ENCODE measurements at places on chromosomes 12 and 14.
A peak's percentile ranks its signal among the peaks of the same experiment; 100 is the strongest.

DNA sequence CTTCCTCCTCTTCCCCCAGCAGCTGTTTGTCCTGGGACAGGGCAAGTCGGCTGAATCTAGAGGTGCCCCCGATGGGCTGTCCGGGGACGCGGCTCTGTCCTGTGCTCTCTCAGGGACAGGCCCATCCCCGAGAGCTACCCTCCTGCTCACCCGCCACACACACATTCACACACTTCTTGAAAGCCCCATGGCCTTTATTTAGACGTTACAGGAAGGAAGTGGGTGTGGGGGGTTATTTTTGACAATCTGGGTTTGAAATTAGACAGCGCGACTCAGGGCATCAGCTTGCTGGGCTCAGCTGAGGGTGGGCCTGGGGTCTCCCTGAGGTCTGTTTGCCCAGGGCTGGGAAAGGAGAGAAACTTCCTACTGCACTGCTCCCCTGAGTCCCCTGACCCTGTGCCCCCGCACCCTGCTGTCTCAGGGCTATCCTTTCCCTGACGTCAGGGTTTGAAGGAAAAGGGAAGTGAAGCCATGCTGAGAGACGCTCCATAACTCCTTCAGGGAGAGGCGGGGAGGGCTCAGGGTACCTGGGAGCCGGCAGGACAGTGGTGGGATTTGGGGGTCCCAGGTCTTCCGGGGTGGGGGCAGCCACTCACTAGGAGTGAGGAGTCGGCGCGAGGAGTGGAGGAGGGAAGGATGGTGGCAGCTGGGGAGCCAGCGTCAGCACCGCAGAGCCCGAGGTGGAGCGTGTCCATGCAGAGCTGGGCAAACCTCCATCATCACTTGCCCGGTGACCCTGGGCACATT lies 8.1 kb downstream of the PTPN6 start:
- peak; percentile 70 for DNase-seq

DNA sequence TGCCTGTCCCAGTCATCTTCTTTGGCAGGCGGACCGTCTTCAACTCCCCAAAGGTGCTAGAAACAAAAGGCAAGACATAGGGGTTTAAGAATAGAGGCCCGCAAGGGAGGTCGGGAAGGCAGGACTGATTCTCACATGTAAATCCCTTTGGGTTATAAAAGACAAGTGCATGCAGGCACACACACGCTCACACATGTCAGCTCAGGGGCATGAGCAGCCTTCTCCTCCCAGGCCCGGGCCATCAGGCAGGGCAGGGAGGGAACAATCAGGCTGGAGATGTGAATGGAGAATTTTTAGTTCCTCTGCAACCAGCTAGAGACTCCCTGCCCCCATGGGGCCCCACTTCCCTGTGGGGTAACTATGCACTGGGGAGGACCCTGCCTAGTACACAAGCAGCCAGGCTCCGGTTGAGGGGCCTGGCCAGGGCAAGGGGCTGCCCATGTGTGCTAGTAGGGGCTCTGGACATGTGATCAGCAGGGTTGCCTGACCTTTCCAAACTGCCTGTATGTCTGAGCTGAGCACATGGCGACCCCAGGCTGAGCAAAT lies 107.2 kb downstream of the RBM19 start:
- DNase-seq: no peak

DNA sequence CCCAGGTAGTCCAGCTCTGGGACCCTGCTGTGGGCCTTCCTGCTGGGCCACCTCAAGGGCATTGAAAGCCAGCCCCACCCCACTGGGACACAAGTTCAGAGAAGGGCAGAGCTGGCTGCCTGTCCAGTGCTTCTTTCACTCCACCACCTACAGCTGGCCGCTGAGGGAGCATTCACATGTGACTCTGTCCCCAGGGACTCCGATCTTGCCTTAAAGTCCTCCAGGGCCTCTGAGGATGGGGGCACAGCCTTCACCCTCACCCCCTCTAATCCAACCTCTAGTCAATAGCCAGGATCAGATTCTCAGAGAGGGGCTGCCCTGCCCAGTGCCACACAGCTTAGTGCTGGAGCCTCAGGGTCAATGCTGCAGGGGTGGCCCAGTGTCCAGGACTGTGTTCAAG lies 5.0 kb upstream of the CYP46A1 start:
- no peak for DNase-seq

DNA sequence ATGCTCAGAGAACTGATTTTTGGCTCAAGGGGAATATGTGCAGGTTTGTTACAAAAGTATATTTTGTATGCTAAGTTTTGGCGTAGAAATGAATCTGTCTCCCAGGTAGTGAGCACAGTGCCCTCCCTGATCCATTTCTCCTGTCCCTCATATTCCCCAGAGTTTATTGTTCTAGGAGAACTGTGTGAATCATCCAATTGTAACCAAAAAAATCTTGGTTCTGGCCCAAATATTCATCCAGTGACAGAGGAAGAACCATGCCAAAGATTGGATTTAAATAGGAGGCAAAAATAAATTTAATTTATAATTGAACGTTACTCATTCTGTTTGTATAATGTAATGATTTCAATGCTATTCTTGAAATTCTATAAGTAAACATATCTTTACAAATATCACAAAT lies 4.8 kb downstream of the CATSPERB start:
- no peak for DNase-seq

- no peak for DNase-seq
These were observed 71.1 kb upstream of the SAV1 start for GRCh38 chr14:50739186-50739585.

- DNase-seq: no peak
These were observed 281.6 kb upstream of the NPAS3 start for GRCh38 chr14:32657081-32657480.

DNA sequence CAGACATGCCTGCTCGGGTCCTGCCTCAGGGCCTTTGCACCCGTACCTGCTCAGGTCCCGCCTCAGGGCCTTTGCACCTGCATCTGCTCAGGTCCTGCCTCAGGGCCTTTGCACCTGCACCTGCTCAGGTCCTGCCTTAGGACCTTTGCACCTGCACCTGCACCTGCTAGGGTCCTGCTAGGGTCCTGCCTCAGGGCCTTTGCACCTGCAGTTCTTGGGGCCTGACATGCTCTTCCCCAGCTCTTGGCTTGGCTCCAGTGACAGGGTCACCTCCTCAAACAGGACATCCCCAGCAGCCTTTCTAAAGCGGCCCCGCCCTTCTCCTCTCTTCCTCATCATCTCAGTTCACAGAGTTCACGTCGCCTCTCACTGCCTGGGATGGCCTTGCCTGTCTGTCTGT lies 54.9 kb upstream of the NCOR2 start:
- DNase-seq: no peak
